ENCODE measurements at places on chromosomes 2 and 18. TPM values are rescaled to one million over a fixed set of nuclear protein-coding genes. Genes with fewer than 3 reads are reported as not detected.

DNA sequence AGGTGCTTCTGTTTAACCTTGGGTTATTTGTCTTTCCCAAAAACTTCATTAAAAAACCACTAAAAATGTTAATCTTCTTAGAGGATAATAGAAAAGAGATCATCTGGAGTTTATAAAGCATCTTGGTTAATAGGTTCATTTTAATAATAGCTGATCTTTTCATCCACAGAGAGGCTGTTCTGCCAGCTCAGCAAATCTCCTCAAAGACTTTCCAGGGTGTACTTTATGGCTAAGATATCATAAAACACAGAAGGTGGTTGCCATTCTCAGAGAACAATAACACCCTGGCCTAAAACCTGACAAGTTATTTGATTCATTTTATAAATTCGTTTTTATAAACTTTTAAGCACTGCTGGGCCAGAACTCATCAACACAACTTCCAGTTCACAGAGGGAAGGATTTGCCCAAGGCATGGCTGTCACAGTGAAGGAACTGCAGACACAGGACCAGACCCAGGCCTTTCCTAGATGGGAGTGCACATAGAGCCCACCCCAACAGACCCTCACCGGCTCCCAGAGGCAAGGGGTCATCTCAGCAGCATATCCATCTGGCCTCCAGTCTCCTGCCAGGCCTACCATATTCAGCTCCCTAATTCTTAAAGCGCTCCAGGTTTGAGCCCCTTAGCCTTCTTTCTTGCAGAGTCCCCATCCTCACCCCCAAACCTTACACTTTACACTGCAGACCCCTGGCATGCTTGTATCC is 203.4 kb upstream of the RAB6C start:
- DNase-seq, result no peak

DNA sequence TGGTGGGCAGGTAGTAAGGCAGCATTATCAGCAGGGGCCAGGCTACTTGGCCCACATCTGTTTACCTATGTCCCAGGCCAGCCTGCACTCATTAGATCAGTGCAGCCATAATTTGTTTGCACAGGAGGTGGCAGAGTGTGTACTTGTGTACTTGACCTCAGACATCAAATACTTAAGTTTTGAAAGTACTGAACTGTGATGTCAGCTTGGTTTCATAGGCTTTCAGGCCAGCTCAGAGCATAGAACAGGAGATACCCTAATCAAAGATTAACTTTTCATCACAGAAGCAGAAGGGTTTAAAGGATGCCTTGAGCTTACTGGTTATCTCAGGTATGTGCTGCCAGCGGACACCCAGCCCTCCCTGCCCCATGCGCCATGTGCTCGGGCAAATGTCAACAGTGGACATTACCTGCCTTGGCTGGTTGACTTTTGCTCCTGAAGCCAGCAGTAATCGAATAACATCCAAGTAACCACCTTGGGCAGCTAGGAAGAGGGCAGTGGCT is 33.2 kb downstream of the ANKRD29 start:
- DNase-seq, result peak; percentile 27

DNA sequence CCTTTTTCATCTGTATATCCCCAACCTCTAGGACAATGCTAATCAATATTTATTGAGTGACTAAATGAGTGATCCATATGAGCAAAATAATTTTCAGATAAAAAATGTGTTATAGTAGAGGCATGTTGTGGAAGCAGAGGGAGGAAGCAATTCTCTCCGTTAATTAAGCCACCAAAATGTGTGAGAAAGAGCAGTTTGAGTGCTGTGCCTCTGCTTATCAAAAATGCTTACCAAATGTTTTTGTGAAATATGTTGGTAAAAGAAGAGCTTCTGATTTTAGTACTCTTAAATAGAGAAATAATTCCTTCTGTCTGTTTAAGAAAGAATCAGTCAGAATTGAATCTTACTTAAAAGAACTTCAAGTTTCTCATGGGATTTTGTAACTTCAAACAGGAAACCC is 90.3 kb downstream of the DTNA start:
- DNase-seq, result no peak

- DNase-seq, result no peak
Observed at GRCh38 chr2:16198166-16198912, 258.0 kb downstream of the MYCN start.

- DNase-seq, result no peak
Observed at GRCh38 chr2:56347881-56348280, 164.1 kb downstream of the CCDC85A start.

GRCh38 chr18:31233621-31234275 is 71.1 kb upstream of the DSC1 start:
- no peak for DNase-seq

DNA sequence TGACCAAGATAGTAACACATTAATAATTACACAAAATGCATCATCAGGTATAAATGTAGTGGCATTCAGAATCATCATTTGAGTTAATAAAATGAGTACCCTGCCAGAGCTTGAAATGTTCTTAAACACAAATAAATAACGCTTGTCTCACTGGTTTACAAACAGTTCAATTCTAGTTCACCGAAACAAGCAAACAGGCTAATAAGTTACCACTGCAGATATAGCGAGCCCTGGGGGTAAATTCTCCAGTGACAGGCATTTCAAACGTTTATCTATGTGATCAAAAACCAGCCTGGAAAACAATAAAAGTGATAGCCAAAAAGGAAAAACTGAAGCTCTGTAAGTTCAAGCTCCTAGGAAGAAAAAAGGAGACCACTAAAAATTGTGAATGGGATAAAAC is 152.6 kb downstream of the THADA start:
- DNase-seq, result peak; percentile 36

GRCh38 chr2:64524604-64525316 is 632 bp downstream of the AFTPH start:
- peak; percentile 30 for DNase-seq

- DNase-seq, result peak; percentile 80
Observed at GRCh38 chr18:54608028-54608642, 17.1 kb downstream of the DYNAP start.

DNA sequence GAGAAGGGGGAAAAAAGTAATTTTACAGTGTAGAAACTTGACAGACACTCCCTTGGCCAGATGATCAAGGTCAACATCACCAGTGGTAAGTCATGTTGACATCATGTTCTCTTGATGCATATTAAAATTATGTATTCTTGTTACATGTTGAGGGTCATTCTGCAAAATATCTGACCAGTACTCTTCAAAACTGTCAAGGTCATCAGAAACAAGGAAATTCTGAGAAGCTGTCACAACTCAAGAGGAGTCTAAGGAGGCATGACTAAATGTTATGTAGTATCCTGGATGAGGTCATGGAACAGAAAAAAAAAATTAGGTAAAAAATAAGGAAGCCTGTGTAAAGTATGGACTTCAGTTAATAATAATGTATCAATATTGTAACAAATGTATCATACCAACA is 6.3 kb downstream of the SGPP2 start:
- no peak for DNase-seq

- DNase-seq, result no peak
Observed at GRCh38 chr18:76838182-76838581, 15.8 kb downstream of the ZNF236 start.

DNA sequence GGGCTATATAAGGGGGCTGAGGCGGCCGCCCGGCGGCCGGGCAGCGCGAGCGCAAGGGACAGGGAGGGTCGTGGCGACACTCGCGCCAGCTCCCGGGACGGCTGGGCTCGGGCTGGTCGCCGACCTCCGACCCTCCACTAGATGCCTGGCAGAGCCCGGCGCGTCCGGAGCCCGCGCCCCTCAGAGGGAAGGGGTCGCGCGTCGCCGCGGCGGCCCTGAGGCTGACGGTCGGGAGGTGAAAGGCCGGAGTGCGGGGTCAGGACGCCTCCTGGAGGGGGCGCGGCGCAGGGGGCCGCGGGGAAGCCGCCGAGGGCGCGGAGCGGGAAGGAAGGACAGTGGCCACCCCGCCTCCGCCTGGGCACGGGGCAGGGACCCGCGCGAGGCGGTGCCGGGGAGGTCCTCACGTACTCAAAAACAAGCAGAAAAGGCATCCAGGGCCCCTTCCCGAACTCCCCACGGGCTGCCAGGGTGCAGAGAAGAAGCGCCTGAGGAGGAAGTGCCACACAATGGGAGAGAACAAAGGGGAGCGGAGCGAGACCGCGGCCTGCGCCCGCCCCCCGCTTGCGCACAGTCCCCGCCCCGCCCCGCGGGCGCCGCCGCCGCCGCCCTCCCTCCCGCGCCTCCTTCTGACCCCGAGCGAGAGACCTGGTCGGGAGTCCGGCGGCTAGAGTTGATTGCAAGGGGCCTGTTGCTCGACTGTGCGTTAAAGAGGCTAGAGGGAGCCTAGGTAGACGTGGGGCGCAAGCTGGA is 776 bp upstream of the KLF7 start:
- DNase-seq, result peak; percentile 78

- DNase-seq, result no peak
Observed at GRCh38 chr2:36477315-36477714, 120.7 kb downstream of the FEZ2 start.

DNA sequence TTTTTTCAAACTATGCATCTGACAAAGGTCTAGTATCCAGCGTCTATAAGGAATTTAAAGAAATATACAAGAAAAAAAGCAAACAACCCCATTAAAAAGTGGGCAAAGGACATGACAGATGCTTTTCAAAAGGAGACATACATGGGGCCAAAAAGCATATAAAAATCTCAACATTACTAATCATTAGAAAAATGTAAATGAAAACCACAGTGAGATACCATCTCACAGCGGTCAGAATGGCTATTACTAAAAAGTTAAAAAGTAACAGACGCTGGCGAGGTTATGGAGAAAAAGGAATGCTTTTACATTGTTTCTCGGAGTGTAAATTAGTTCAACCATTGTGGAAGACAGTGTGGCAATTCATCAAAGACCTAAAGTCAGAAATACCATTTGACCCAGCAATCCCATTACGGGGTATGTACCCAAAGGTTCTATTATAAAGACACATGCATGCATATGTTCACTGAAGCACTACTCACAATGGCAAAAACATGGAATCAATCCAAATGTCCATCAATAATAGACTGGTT is 643.1 kb upstream of the LRRTM1 start:
- DNase-seq, result no peak

DNA sequence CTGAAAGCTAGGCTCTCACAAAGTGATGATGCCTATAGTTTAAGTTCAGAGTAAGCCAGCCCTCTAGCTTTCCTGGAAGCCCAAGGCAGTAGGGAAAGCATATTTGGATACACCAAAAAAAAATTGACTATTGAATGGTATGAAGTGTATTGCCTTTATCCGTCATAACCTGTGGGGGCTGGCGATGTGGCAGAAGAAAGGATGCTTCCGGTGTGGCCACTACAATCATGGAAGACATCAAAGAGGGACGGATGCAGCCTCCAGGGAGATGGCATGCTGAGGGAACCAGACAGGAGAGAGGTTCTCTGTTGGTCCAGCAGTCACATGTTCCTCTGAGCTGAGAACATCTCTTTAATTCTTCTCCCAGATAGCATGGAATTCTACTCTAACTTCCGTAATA is 170.3 kb downstream of the TMEM18 start:
- no peak for DNase-seq

- DNase-seq, result peak; percentile 26
Observed at GRCh38 chr18:63319383-63320122, at the start of gene BCL2. BCL2 (minus strand) TSS chr18:63319769.

DNA sequence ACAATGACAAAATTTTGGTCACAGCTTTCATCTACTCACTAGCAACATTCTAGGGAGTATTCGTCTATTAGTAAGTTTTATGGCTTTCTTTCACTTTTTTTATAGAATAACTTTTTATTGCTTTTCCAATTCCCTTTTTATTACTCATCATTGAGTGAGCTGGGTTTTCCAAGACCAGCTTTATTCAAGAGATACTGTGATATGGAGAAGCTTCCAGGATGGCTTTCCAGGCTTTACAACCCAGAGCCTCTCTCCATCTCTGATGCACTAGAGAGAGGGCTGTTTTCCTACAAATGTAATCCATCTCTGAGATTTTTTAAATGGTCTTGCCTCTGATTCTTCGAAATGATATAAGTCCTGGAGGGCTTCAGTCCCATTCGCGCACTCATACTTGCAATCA is 118.3 kb downstream of the LDLRAD4 start:
- peak; percentile 20 for DNase-seq

DNA sequence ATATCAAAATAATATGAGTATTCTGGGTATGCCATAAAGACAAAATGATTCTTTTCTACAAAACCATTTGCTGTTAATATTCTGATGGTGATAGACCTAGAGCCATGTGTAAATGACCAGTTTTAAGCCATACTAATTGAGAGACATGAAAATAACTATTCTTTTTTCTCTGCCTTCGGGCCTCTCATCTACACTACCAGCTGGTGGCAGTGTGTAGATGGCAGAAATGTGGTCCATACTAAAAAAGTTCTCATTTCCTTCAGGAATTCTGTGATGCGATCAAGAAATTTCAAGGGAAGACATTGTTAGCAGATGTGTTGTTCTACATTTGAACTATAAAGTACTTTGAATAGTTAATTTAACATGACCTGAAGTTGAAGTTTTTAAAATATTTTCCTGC is 485.2 kb downstream of the TRIB2 start:
- DNase-seq, result peak; percentile 0

- DNase-seq, result no peak
Observed at GRCh38 chr18:48163738-48164115, 233.3 kb upstream of the SMAD2 start.

- no peak for DNase-seq
Observed at GRCh38 chr2:123438675-123439074, 586.4 kb upstream of the CNTNAP5 start.

- DNase-seq, result no peak
Observed at GRCh38 chr18:3578621-3579020, 128.6 kb downstream of the TGIF1 start.

GRCh38 chr2:27824401-27824800 is 52.9 kb downstream of the MRPL33 start:
- no peak for DNase-seq

DNA sequence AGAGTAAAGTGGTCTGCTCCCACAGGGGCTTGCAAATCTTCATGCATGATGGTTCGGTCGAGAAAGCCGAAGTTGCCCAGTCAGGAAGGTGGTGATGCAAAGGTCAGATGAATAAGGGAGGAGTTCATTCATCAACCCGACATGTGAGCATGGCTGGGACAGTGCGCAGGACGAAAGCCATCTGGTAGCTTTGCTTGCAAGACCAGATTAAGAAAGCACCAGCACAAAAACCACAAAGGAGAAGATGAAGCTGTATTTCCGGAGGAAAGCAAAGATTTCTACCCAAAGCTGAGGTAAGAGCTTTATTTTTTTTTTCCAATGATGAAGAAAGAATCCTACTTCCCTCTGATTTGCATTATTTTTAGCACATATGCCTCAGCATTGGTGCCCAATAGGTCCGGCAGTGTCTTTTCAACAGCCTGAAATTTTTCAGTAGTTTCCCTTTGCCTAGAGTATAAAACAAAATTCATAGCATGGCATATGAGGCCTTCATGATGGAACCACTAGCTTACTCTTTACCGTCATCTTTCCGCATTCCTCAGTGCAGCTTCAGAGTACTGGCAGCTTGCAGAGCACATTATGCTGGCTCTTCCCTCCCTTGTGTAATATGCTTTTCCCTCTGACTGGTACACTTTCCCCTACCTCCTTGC is 112.0 kb upstream of the THOC1 start:
- DNase-seq, result no peak

The STARD6 gene
- not detected for total RNA-seq

The VWA3B gene
- not detected for total RNA-seq

The ANO7 gene
- total RNA-seq, result 0.62 TPM

The RAX gene
- not detected for total RNA-seq

The UBE2F gene
- total RNA-seq, result 99.0 TPM

The SERPINB7 gene
- total RNA-seq, result 15.7 TPM

The GALR1 gene
- not detected for total RNA-seq

The RUFY4 gene
- total RNA-seq, result not detected

The MBD2 gene
- 49.7 TPM for total RNA-seq

The FAP gene
- total RNA-seq, result 31.9 TPM

The SLC16A14 gene
- total RNA-seq, result 0.81 TPM

The ZDBF2 gene
- total RNA-seq, result 9.1 TPM

The AQP12A gene
- total RNA-seq, result not detected

Data from M059J (cell line).